Immature natural killer cell (primary cell): ENCODE measurements at places on chromosomes 1 and 21.

DNA sequence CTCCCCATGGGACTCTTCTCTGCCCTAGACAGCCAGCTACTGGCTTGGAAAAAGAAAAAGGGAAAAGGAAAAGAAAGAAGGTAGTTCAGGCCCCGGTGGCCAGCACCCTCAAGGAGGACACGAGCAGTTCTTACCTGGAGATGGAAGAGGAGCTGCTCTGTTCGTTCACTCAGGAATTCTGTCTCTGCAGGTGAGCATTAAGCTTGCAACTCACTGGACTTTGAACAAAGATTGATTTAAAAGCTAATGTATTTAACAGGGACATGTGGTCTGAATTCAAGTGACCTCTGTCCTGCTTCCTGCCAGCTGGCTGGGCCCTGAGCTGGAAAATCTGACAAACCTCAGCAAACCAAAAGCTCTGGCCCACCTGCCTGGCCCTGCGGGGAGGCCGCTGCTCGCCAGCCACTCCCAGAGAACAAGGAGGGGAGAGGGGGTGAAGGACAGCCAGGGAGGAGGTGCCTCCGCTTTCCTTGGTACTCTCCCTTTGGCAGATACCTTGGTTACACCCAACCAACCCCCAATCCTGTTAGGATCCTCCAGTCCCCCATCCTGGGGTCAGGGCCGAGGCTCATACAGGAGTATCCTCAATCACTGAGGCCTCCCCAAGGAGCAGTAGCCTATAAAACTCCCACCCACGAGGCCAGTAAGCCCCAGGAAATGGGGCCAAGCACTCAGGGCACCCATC lies at the start of gene PDZK1:
Gene PDZK1, minus strand, starts transcription at position 186 of the 685 bp plus-strand sequence. CDS start 19,347 bp downstream, outside the sequence.
- DNase-seq = no peak
- peak within 1 kb of the TSS; percentile 32 for H3K4me3 ChIP-seq
- no peaks in the 10 kb centered on the region for H3K36me3 ChIP-seq
- peak within 1 kb of the TSS; percentile 6 for H3K27ac ChIP-seq
- peaks cover 52% of the 10 kb centered on the region for H3K4me1 ChIP-seq

- no peak for DNase-seq
- no peaks in the 10 kb centered on the region for H3K27me3 ChIP-seq
- no peak overlapping the region for H3K27ac ChIP-seq
- no peak overlapping the region for H3K4me3 ChIP-seq
- H3K4me1 ChIP-seq = peaks cover 10% of the 10 kb centered on the region
Measured at GRCh38 chr1:193533853-193534252, 347.4 kb upstream of the B3GALT2 start.

DNA sequence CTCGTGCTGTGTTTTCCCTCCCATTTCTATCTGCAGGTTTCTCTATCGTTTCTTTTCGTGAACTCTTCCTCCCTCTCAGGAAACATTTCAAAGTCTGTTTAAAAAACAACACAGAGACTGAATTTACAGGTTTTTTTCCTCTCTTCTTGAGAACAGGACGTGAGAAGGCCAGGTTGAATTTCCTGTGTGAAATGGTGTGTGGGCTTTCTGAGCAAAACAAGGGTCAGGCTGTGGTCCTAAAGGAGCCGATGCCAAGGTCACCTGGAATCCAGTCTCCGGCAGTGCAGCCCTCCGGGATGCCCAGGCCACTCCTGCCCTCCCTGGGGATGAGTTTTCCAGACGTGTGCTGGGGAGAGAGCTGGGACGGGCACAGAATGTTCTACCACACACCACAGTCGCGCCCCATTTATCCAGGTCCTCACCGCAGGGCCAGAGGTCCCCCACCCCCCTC lies 62.7 kb upstream of the RUNX3 start:
- peaks cover 81% of the 10 kb centered on the region for H3K4me1 ChIP-seq
- peak; percentile 63 for DNase-seq
- H3K36me3 ChIP-seq = no peaks in the 10 kb centered on the region
- H3K4me3 ChIP-seq = peak overlapping the region; percentile 91
- peak overlapping the region; percentile 96 for H3K27ac ChIP-seq
- peaks cover 23% of the 10 kb centered on the region for H3K27me3 ChIP-seq

DNA sequence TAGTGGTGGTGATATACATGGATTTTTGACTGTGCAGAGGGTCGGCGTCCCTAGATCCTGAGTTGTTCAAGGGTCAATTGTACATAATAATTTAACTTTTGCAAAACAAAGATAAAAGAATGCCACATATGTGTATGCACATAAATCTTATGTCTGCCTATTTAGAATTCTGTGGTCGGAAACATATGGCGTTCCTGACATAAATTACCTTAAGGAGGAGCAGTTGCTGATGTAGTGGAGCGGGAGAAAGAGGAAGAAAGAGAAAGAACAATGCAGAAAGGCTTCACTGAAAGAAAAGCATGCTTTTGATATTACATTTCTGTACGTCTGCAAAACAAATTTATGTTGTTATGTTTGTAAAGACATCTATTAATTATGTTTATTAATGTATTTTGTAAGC lies 40.0 kb downstream of the S1PR1 start:
- H3K4me3 ChIP-seq = no peak overlapping the region
- no peak for DNase-seq
- H3K4me1 ChIP-seq = peaks cover 82% of the 10 kb centered on the region

DNA sequence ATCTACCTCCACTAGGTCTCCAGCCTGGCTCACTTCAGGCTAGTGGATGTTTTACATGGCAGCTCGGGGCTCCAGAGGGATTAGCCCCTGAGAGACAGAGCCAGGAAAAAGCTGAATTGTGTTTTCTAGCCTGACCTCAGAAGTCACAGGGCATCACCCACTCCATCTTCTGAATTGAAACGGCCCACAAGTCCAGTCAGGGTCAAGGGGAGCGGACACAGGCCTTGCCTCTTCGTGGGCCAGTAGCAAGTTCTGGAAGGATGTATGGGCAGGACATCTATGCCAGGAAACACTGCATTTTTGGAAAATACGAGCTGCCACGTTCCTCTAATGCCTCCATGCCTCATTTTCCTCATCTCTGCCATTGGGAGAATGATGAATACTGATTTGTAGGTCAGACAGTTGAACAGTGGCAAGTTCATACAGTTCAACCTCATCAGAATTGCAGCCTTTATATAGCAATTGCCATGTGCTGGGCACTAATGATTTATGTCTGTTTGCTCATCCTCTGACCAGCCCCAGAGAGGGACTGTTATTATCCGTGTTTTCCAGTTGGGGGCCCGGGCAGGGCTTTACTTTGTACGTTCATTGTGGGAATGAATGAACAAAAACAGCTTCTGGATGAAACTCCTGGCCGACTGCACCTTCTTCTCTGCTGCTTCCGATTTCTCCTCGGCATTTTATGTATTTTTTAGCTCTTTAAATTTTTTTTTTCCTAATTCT lies 23.2 kb upstream of the PCBP3 start:
- DNase-seq = no peak
- H3K4me3 ChIP-seq = no peak overlapping the region
- H3K36me3 ChIP-seq = no peaks in the 10 kb centered on the region
